ENCODE measurements at places on chromosomes 11 and 22. TPM values are rescaled to one million over a fixed set of nuclear protein-coding genes. Genes with fewer than 3 reads are reported as not detected.

Gene FEN1
- 103 TPM for total RNA-seq

Gene PPP1R14B
- total RNA-seq = 383 TPM

Gene LMO1
- total RNA-seq = 2.5 TPM

Gene SUSD2
- total RNA-seq = 54.2 TPM

Gene TUB
- 5.7 TPM for total RNA-seq

Gene THY1
- total RNA-seq = 12.7 TPM

Gene FGF4
- not detected for total RNA-seq

Gene SEZ6L
- not detected for total RNA-seq

Gene APOL6
- 2.8 TPM for total RNA-seq

Gene C22orf42
- total RNA-seq = not detected

Gene FBLN1
- total RNA-seq = 41.5 TPM

Gene HEPN1
- total RNA-seq = not detected
